ENCODE measurements at places on chromosomes 6 and 20.

DNA sequence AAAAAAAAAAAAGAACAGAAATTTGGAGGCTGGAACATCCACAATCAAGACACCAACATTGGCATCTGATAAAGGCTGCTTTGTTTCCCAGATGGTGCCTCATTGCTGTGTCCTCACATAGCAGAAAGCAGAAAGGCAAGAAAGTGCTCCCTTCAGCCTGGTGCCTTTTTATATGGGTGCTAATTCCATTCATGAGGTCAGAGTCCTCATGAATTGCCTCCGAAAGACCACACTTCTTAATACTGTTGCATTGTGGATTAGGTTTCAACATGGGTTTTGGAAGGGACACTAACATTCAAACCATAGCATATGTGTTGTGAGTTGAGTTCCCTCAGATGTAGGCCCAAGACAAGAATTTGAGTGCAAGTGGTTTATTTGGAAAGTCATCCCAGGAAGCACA is 8.0 kb upstream of the C20orf202 start:
- DNase-seq = no peak

- DNase-seq = no peak
These were observed 55.1 kb upstream of the CEP162 start for GRCh38 chr6:84282550-84282949.

- no peak for DNase-seq
These were observed 43.5 kb downstream of the PMEPA1 start for GRCh38 chr20:57666106-57666833.

DNA sequence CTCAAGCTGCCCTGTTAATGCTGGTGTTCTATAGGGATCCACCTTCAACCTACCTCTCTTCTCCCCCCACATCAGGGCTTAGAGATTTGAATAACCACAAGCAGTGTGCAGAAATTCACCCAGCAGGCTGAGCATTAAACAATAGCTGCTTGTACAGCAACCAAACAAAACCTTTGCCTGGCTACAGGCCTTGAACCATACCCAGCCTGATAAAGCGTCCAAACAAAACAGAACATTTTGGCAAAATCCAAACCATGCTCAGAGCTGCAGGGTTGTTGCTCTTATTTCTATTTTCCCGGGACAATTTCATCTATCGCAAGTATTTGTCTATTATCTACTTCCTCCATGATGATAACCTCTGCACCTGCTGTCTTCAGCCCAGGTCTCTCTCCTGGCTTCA is 142.3 kb downstream of the UNC5CL start:
- DNase-seq = no peak

DNA sequence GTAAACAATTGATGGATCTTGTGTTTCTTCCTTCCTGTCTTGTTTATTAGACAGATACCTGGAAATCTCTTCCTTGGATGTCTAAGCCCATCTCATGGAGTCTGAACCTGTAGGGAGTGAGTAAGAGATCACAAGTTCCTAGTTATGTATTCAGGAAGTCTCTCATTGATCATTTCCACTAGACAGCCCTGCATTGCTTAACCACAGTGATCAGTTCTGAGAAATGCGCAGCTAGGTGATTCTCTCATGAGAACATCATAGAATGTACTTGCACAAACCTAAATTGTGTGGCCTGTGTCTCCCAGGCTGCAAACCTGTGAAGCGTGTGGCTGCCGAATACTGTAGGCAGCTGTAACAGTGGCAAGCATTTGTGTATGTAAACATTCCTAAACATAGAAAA is 39.1 kb downstream of the FAM120B start:
- DNase-seq = no peak

GRCh38 chr6:47118611-47119010 is 76.5 kb upstream of the ADGRF1 start:
- peak; percentile 8 for DNase-seq

GRCh38 chr6:81401970-81402690 is 350.4 kb downstream of the TENT5A start:
- DNase-seq = no peak

- peak; percentile 82 for DNase-seq
These were observed 11.5 kb upstream of the SSR1 start for GRCh38 chr6:7324520-7324919.

DNA sequence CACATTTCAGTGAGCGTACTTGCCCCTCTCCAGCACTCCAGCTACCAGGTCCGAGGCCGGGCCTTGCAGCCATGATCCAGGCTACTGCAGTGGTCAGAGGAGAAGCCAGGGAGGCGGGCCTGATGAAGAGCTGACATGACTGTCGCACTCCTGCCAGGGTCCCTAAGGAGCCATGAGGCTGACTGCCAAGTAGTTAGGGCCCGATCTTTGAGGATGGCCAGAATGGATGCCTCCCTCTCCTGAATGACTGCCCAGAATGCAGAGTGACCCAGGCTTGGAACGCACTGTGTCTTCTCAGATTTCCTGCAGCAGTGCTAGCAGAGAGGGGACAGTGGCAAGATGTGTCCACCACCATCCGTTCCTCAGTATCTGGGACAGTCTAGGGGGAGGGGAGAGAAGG is 24.7 kb upstream of the LRFN2 start:
- no peak for DNase-seq

DNA sequence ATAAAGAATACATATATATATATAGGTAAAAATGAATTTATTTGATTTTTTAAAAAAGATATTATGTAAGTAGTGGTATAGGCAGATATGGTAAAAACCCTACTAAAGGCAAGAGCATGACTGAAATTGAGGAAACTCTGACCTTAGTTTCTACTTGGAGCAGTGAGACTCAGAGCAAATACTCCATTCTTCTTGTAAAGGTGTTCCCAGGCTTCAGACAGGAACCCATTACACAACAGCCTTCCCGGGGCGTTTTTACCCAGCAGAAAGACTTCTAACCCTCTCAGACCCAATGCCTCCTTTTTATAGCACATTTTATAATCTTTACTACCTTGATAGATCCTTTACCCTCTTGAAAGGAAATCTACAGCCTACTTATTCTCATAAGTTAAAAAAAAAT is 124.5 kb downstream of the MTFR2 start:
- DNase-seq = no peak

DNA sequence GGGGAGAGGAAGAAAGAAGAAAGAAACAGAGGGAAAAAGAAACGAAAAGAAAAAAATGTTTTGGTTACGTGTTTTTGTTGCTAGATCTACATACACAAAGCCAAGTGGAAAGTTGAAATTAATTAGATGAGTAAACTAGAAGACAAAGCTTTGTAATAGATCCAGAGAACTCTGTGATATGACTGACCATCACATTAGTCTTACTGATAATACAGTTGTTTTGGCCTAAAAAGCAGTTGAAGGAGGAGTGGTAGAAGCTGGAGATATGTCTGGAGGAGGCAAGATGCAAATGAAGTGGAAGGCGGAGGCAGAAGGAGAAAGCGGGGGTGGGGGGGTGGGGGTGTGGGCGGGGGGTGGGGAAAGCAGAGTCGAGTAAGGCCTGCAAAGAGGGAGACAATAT is 500.1 kb upstream of the ID4 start:
- DNase-seq = no peak

- no peak for DNase-seq
These were observed 21.3 kb upstream of the TLDC2 start for GRCh38 chr20:36854348-36855240.

DNA sequence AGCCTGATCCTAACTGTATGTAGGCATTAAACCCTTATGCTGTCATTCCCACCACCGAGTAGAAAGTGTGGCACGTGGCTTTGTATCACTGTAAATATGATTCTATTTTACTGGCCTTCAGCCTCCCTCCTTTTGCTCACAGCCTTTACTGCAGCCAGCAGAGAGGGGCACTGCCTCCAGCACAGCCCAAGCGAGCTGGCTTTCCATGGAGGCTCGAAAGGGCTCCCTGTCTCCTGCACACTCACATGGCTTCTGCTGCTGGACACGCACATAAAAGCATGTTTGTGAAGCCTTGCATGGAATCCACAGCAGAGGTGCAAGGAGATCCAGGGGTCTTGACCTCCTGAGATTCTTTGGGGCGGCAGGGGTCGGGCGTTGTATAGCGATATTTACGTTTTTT is 51.3 kb downstream of the RNASET2 start:
- DNase-seq = no peak

DNA sequence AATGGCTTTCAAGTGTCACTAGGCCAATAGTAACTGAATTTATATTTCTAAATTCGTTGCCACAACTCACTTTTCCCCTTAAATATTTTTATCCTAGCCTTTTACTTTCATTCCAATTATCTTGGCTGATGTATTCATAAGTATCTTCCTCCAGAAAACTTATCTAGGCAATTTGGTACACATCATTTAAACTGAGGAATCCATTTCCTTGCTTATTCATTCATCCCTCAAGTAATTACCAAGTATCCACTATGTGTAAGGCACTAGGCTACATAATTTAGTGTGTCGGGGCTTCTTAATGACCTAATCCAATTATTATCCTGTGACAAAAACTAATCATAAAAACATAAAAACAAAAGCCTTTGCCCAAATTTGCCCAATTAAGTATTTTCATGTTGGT is 258.3 kb upstream of the TCF21 start:
- DNase-seq = no peak

- DNase-seq = no peak
These were observed 60.8 kb downstream of the DNAH8 start for GRCh38 chr6:38775870-38776269.

- no peak for DNase-seq
These were observed 1.1 kb upstream of the MAP3K5 start for GRCh38 chr6:136793363-136793762.

DNA sequence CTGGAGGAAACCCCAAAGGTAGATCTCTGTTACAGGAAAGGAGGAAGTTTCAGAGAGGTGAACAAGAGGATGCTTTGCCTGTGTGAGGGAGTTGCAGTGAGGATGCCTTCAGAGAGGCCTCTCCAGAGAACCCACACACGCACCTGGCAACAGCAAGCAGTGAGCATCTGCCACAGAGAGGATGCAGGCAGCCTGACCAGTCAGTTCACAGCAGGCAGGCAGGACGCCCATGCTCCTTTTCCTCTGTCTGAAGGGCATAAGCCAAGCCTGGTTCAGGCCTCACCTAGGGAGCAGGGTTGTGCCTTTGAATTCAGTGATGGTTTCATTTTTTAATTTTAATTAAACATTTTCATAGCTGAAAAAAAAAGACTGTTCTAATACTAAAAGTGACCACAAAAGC is 346.0 kb upstream of the MARCKS start:
- DNase-seq = no peak

DNA sequence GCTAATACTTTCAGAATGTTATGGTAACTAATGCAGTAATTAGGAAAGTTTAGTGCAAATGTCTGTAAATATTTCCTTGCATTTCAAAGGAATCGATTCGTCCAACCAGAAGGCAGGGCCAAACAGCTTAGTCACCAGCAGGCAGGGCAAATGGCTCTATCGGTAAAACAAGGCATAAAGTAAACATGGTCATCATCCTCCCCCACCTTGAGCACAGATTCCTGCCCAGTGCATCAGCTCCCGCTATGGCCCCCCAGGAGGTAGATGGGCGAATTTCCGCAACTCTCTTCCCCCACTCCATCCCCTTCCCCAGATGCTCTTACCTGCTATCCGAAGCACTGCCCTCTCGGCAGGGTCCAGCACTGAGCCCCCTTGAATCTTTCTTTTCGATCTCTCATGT is 103.8 kb upstream of the BEND6 start:
- no peak for DNase-seq

GRCh38 chr20:20657092-20657491 is 55.4 kb downstream of the RALGAPA2 start:
- no peak for DNase-seq

Measured in CD14-positive monocyte (primary cell).